Activated naive CD8-positive, alpha-beta T cell treated with anti-CD3 and anti-CD28 coated beads, Interleukin-2, amount 50 U/mL, for 24 hours (primary cell): ENCODE measurements at places on chromosomes 7 and 10.

GRCh38 chr10:71266918-71267442, 52.1 kb upstream of the SLC29A3 start:
- DNase-seq = no peak

DNA sequence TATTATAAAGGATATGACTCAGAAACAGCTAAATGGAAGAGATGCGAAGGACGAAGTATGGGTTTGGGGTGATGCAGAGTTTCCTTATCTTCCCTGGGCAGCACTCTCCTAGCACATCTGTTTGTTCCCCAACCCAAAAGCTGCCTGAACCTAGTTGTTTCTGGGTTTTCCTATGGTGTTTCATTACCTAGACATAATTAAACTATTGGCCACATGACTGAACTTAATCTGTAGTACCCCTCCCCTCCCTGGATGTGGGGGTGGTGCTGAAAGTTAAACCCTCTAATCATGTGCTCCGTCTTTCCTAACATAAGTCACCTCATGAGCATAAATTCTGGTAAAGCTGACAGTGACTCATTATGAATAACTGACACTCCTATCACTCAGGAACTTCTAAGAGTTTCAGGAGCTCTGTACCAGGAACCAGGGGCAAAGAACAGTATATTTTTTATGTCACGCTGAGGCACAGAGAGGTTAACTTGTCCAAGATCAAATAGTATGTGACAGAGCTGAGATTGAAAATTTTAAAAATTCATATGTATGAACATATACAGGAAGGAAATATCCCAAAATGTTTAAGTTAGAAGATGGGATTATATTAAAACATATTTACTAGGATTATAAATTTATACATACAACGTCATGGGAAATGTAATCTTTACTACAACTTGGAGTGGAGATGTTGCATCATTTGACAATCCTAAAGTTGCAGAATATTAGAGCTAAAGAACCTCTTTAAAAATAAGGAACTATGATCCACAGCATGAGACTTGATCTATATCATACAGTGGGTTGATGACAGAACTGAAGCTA, 4.8 kb downstream of the STRIP2 start:
- peak; percentile 57 for DNase-seq

DNA sequence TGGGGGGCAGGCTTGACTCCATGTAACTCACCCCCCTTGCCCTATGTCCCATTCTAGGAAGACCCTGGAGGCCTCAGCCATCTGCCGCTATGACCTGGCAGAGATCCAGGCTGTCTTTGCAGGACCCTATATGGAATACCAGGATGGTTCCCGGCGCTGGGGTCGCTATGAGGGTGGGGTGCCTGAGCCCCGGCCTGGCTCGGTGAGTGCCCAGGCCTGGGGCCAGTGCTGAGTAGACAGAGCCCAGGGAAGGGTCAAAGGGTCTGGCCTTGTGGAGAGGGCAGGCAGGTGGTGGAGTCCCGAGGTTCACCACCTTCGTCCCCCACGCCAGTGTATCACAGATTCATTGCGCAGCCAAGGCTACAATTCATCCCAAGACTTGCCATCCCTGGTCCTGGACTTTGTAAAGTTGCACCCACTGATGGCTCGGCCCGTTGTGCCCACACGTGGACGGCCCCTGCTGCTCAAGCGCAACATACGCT, 7.5 kb downstream of the MRPL43 start:
- no peak for DNase-seq

DNA sequence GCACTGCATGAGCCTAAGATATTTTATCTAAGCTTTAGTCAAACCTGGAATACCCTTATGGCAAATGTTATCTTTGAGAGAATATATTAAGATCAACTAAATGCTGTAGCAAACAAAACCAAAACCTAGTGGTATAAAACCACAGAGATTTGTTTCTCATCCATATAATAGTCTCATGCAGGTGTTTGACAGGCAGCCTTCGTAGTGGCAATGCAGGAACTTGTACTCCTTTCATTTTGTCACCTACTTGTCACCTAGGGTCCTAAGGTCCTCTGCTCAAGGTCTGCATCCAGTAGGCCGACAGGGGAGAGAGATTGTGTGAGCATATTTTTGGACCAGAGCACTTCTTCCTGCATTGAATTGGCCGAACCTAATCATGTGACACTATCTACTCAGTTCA, 352.6 kb downstream of the GPR37 start:
- DNase-seq = no peak

DNA sequence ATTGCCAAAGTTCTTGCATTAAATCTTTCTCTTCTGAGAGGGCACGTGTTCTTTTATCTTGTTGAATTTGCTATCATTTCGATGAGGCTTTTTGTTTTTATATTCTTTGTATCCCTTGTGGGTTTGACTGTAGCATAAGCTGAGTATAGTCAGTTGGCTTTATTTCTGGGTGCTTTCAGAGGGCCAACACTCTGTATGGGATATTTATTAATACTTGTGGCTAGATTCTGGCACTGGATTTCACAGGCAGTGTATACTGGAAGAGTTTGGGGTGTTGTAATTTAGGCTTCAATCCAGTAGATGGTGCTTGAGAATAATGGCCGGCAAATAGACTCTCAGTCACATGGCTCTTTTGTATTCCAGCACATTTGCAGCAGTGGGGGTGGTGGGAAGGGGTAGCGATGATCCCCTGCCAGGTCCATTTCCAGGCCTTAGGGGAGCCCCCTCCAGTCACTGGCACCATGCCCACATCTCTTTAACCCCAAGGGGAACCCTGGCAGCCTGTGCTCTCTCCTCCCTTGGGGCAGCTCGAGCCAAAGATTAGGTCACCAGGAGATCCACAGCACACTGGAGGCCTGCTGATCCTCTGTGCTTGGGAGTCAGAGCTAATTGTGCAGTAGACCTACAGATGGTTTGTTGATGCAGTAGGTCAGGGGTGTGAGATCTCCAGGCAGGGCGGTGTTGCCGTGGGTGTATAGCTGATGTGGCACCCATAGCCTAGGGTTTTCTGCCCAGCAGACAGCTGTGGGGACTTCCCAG, 81.8 kb downstream of the PTPN20 start:
- DNase-seq = no peak

GRCh38 chr7:8500286-8500685, 66.9 kb downstream of the NXPH1 start:
- no peak for DNase-seq

DNA sequence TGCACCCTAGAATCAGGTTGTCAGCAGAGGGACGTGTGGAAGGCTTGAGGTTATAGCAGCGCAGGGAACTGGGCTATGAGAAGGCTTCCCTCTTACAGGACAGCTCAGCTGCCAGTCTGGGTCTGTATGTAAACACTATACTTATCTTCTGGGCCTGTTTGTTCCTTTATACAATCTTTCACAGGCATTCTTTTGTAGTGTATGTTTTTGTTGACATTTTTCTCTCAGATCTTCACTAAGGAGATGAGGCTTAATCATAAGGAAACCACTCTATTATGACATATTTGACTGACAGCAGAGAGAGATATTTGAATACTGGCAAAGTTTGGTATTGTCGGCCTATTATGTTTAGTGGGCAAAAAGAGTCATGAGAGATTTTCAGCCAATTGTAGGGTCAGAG, 929 bp downstream of the GBF1 start:
- no peak for DNase-seq

DNA sequence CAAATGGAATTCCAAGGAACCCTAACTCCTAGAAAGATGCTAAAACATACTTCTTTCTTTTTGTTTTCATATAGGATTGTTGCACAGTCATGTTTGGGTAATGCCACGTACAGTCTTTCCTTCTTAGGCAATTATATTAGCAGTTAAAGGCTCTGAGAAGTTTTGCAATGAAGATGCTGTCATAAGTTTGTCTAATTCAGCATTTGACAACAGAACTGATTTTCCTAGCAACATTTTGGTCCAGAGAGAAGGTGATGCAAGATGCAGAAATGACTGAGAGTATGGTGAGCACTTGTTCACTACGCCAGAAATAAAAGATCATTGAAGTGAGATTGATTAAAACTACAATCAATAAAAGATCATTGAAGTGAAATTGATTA, 184.0 kb upstream of the PLXNA4 start:
- DNase-seq = no peak

- DNase-seq = no peak
Observed at GRCh38 chr10:35896001-35896400, 253.9 kb upstream of the FZD8 start.

DNA sequence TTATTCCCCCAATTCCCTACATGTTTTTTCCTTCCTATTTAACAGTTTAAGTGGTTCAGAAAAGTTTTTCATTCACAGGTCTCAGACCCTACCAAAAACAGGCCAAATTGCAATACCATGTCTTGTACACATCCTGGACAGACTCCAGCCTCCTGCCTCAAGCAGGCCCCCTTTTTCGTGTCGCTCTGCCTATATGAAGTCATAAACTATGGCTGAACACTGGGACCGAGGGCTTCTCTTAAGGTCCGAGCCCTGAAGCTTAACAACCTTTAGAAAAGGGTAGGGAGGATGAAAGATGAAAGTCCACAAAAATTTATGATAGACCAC, 1.4 kb downstream of the FBXW4 start:
- DNase-seq = peak; percentile 20

DNA sequence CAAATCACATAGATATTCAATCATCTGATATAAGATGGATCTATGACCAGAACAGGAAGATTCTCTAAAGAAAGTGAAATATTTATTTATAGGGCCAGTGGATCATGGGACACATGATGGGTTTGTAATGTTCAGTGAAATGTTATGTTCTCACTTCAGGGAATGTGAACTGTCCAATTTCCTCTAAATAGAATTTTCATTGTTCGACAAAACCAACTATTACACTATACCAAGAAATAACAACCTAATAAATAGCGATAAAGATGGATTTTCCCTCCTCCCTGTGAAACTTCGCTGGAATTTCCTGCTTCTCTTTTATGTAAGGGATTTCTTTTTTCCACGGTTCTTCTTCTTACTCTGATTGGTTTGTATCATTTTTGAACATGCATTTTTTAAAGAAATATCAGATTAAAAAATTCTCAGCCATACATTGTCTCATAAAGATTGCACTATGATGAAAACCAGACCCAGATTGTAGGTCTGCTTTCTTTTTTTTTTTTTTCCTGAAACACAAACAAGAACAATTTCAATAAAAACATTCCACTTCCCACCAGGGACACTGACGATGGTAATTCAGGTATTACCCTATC, 139.8 kb upstream of the ZEB1 start:
- DNase-seq = no peak

DNA sequence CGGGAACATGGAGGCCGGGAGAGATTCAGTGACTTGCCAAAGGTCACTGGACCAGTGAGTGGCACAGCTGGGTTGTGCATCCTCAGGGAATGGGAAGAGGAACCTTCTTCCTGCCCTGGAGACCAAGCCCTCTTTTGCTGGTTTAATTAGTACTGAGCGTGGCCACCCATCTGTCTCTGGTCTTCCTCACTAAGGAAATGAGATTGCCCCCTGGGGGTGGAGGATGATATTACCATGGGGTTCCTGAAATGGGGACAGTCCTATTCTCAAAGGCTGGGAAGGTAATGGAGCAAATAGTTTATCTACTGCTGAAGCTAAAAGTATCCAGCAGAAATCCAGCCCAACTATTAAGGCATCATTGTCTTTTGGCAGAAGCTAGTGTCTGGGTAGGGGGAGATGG, 98.6 kb upstream of the FGFR2 start:
- peak; percentile 40 for DNase-seq

DNA sequence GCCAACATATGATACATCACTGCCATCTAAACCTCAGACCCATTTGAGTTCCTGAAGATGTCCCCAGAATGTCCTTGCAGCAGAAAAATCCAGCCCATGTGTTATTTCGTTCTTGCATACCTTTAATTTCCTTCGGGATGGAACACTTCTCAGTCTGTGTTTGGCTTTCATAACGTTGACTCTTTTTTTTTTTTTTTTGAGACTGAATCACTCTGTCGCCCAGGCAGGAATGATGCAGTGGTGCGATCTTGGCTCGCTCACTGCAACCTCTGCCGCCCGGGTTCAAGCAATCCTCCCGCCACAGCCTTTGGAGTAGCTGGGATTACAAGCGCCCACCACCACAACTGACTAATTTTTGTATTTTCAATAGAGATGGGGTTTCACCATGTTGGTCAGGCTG, 148.8 kb upstream of the TNRC18 start:
- DNase-seq = no peak

- DNase-seq = no peak
Observed at GRCh38 chr10:80289451-80290287, at the start of gene MAT1A. TSS of gene MAT1A (minus strand) at chr10:80289658. CDS start at chr10:80289423, 235 bp downstream.

GRCh38 chr7:85770332-85770731, 583.5 kb upstream of the SEMA3D start:
- no peak for DNase-seq

DNA sequence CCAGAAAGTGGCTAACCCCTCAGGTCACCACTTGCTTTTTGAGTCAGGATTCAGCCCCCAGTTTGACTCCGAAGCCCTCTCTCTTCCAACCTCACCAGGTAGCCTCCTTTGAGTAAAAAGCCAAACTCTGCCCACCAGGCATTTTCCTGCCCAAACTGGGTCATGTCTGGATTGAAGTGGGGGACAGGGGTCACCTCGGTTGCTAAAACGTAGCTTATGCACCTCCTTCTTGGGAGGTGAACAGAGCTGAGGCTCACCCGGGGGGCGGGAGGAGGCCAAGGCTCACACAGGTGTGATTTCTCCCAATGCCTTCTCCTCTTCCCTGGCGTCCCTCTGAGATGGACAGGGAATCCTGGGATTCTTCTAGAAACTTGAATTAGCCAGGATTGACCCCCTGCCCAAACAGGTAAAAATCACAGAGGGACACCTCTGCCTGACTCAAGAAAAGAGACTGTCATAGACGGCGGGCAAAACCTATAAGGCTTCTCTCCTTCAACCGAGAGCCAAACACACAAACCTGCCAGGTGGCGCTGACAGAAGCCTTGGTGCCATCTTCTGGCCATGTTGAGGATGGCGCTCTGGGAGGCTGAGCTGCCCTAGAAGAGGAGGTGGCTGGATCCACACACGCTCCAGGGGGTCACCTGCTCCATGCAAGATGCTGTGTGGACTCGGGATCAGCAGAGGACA, 51.6 kb downstream of the PRLHR start:
- DNase-seq = peak; percentile 41

DNA sequence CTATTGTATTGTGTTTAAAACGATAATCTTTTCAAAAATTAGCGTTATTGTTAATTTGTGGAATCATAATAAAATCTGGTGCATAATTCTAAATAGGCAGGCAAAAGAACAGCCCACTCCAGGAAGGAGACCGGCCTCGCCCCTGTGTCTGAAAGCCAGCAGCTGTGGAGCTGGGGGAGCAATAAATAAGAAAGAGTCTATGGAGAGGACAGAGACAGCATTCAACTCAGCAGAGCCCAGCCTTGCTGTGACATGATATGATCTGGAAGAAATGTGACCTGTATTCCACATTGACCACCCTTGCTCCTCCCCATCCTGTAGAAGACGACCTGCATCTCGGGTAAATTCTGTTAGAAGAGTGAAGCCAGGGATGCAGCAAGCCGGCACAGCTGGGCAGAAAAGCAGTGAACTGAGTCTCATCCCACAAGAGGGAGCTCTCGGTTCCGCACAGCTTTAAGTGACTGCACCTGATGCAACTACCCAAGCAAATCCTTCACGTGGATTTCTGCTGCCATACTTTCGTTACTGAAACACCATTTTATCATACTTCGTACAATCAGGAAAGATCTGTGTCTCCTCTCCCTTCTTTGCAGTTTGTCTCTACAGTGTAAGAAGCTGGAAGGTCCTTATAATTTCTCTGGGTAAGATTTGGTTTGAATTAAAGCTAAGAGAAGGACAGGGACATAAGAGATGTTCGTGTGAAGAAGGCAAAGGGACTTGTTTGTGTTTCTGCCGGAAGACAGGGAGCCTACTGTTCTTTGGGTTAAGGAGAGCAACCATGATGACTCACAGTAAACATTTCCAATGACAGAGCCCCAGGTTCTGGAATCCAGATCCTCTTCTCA, 427.1 kb downstream of the GPAM start:
- peak; percentile 4 for DNase-seq

GRCh38 chr10:119669975-119670640, 18.9 kb downstream of the BAG3 start:
- no peak for DNase-seq
